CD4-positive, alpha-beta memory T cell (primary cell): ENCODE measurements at places on chromosomes 16 and 17.

DNA sequence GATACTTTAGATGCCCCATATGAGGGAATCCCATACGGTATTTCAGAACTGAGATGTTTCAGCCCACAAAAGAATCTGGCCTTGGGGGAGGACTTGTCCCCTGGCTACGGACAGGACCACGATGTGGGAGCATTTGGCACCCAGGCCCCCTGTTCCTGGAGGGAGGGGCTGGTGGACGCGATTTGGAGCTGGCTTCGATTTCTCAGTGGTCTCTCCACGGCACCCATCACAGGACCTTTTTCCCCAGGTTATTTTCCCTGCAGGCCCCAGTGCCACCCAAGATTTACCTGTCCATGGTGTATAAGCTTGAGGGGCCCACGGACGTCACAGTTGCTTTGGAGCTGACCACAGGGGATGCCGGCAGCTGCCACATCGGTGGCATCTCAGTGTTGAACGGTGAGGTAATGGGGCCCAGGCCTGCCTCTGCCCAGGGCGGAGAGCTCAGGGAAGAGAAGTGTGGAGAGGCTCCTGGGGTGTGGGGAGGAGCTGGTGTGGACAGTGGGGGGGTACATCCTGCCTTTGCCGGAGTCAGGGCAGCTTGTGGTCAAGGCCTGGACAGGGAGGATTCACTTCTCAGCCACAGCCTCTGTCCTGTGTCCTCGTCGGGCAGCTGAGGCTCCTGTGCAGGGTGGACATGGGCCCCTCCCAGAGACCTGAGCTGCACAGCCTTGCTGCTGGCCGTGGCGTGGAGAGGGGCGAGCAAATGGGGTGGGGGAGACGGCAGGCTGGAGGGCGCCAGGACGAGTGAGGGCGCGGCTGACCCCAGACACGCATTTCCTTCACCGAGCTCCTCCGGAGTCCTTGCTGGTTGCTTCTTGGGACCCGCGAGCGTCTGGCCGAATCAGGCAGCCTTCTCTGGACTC, 9.9 kb downstream of the ENGASE start:
- H3K36me3 ChIP-seq: peaks cover 15% of the 10 kb centered on the region
- H3K27me3 ChIP-seq: no peaks in the 10 kb centered on the region
- H3K4me1 ChIP-seq: no peaks in the 10 kb centered on the region
- H3K27ac ChIP-seq: no peak overlapping the region
- DNase-seq: no peak

GRCh38 chr16:11744075-11744470, 1.4 kb upstream of the TXNDC11 start:
- no peaks in the 10 kb centered on the region for H3K27me3 ChIP-seq
- H3K36me3 ChIP-seq: no peaks in the 10 kb centered on the region
- H3K27ac ChIP-seq: peak overlapping the region; percentile 88
- no peak overlapping the region for H3K4me3 ChIP-seq
- peaks cover 39% of the 10 kb centered on the region for H3K4me1 ChIP-seq
- no peak for DNase-seq

DNA sequence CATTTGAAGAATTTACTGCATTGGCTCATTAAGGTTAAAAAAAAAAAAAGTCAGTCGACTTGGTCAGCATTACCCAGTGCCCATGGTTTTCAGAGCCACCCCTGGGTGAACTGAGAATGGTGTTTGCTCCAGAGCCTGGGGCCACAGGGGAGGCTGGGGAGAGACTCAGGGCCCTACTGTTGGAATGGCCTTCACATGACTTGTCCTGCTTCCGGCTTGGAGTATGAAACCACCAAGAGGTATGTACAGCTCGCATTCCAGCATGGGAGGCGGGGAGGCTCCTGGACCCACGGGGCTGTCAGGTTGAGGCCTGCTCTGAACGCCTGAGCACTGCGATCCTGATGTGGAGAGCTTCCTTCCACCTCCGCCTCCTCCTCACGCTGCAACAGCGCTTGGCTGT, 36.8 kb downstream of the MSI2 start:
- peaks cover 19% of the 10 kb centered on the region for H3K4me1 ChIP-seq
- DNase-seq: no peak
- H3K36me3 ChIP-seq: peaks cover 7% of the 10 kb centered on the region

GRCh38 chr16:10367616-10368188, 18.2 kb upstream of the ATF7IP2 start:
- H3K27ac ChIP-seq: no peak overlapping the region
- H3K27me3 ChIP-seq: no peaks in the 10 kb centered on the region
- no peaks in the 10 kb centered on the region for H3K36me3 ChIP-seq
- H3K4me1 ChIP-seq: peaks cover 5% of the 10 kb centered on the region
- H3K4me3 ChIP-seq: no peak overlapping the region

DNA sequence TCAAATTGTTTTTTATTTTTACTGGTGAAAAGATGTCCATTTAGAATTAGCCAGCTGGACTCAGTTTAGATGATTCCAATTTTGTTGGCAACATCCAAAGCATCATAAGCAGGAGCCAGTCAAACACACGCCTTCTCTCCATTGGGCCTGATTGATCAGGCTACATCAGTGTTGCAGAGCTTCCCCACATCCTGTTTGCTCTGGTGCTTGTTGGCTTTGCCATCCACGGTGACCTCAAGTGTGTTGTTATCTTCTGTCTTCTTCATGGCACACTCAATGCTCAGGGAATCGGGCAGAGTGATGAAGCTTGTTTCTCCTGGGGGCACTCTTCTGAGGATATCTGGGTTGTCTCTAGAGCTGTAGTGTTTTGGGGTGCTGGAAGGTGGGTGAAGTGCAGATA, 6.3 kb upstream of the NETO2 start:
- no peaks in the 10 kb centered on the region for H3K27me3 ChIP-seq
- peaks cover 5% of the 10 kb centered on the region for H3K4me1 ChIP-seq
- H3K36me3 ChIP-seq: no peaks in the 10 kb centered on the region
- no peak overlapping the region for H3K4me3 ChIP-seq
- H3K27ac ChIP-seq: no peak overlapping the region

GRCh38 chr17:4020096-4020495, 55.9 kb upstream of the ATP2A3 start:
- no peak overlapping the region for H3K27ac ChIP-seq
- no peaks in the 10 kb centered on the region for H3K4me1 ChIP-seq
- no peak for DNase-seq
- H3K27me3 ChIP-seq: no peaks in the 10 kb centered on the region

- DNase-seq: no peak
- H3K27ac ChIP-seq: no peak overlapping the region
- H3K27me3 ChIP-seq: no peaks in the 10 kb centered on the region
- no peak overlapping the region for H3K4me3 ChIP-seq
These were observed 170.7 kb downstream of the CYB561 start for GRCh38 chr17:63275318-63275970.

DNA sequence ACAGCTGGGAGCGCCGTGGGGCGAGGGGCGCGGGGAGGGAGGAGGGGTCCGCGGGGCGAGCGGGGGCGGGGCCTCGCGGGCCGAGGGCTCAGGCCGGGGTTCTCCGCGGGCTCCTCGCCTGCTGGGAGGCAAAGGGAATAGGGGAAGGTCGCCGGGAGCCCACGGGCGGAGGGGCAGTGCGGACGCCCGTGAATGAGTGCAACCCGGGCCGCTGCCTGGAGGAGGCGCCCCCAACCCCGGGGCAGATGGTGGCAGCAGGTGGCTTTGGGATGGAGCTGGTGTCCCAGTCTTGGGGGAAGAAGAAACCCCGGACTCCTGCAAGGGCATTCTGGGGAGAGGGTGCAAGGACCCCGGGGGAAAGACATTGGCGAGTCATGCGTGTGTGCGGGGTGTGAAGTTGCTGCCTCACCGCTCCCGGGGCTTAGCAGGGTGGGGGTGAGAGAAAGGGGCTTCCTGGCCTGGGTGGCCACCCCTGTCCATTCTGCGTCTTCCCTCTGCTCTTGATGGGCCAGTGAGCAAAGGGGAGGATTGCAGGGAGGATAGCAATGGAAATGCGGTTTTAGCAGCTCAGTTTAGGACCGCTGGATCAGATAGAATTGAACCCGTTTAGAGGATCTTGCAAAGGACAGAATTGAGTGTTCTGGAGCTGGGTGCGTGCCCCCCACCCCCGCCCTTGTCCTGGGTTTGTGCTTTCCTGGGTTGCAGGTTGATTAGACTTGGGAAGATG, 526 bp downstream of the KIAA0513 start:
- H3K27ac ChIP-seq: peak overlapping the region; percentile 78
- H3K36me3 ChIP-seq: peaks cover 7% of the 10 kb centered on the region
- H3K4me1 ChIP-seq: peaks cover 28% of the 10 kb centered on the region
- peak overlapping the region; percentile 58 for H3K4me3 ChIP-seq

DNA sequence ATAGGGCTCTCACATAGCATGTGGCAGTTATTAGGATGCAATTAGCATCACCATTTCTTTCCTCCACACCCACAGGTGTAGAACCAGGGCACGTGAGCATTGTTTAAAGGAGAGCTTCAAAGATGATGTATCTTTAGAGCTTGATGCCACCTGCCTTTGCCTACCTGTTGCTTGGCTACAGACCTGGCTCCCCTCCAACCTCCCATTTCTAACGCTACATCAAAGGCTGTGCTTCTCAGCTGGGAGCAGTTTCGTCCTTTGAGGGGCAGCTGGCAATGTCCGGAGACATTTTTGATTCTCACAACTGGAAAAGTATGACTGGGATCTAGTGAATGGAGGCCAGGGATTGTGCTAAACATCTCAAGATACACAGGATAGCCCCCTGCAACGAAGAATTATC, 78.5 kb upstream of the CLEC3A start:
- H3K27me3 ChIP-seq: no peaks in the 10 kb centered on the region
- H3K36me3 ChIP-seq: no peaks in the 10 kb centered on the region
- DNase-seq: no peak
- H3K4me3 ChIP-seq: no peak overlapping the region
- H3K4me1 ChIP-seq: no peaks in the 10 kb centered on the region

DNA sequence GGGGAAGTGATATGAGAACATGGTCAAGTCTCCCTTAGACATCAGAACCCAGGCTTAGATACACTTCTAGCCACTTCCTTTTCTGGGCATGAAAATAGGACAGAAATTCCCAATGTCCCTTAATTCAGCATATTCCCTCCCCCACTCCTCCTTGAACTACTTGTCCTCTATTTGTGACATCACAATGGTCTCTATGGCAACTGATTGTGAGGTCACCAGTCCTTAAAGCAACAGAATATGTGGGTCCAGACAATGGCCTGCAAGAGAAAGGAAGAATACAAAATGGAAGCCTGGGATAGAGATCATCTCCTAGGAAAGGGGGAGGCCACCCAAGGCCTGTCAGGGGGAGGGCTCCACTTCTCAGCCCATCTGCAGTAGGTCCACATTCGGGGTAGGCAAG, 6.7 kb upstream of the SEZ6 start:
- no peak overlapping the region for H3K27ac ChIP-seq
- no peak for DNase-seq
- no peaks in the 10 kb centered on the region for H3K4me1 ChIP-seq
- peaks cover 3% of the 10 kb centered on the region for H3K27me3 ChIP-seq

GRCh38 chr17:63460018-63460417, 13.9 kb upstream of the CYB561 start:
- no peaks in the 10 kb centered on the region for H3K27me3 ChIP-seq
- H3K27ac ChIP-seq: no peak overlapping the region
- no peaks in the 10 kb centered on the region for H3K36me3 ChIP-seq
- DNase-seq: no peak

GRCh38 chr17:16593356-16594102, 24.5 kb upstream of the ZNF287 start:
- no peaks in the 10 kb centered on the region for H3K36me3 ChIP-seq
- H3K27ac ChIP-seq: no peak overlapping the region
- no peak overlapping the region for H3K4me3 ChIP-seq
- DNase-seq: no peak

- no peak overlapping the region for H3K4me3 ChIP-seq
- H3K27ac ChIP-seq: no peak overlapping the region
- no peak for DNase-seq
- H3K36me3 ChIP-seq: no peaks in the 10 kb centered on the region
These were observed 42.2 kb upstream of the CNTNAP4 start for GRCh38 chr16:76235025-76235424.

DNA sequence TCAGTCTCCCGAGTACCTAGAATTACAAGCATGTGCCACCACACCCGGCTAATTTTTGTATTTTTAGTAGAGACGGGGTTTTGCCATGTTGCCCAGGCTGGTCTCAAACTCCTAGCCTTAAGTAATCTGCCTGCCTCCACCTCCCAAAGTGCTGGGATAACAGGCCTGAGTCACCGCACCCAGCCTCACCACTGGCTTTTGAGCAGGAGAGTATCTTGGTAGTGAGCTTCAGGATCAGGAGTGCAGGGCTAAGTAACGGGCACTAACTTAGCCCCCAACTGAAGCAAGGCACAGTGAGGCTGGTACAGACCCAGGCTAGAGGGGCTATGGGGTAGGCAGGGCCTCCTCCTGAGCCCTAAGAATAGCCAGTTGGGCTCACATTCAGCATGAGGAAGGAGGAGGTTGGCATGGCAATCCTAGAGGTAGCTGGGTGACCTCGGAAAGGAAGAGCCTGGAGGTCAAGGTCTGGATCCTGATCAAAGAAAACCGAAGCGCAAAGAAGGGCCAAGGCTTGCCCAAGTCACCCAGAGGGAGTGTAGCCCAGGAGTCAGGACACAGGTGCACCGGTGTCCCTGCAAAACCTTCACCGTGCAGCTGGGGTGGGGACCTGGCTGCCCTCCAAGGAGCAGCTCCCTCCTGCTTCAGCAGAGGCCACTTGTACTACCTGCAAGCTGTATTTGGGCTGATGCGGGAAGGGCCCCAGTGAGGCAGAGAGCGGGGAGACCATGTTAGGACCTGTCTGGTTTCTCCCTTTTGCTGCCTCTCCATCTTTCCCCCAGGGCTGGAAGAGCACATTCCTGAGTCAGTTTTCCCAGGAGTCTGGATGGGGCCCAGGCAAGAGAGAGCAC, 1.3 kb upstream of the ADGRG5 start:
- DNase-seq: no peak
- no peaks in the 10 kb centered on the region for H3K36me3 ChIP-seq
- no peak overlapping the region for H3K4me3 ChIP-seq
- H3K27ac ChIP-seq: no peak overlapping the region
- no peaks in the 10 kb centered on the region for H3K27me3 ChIP-seq

DNA sequence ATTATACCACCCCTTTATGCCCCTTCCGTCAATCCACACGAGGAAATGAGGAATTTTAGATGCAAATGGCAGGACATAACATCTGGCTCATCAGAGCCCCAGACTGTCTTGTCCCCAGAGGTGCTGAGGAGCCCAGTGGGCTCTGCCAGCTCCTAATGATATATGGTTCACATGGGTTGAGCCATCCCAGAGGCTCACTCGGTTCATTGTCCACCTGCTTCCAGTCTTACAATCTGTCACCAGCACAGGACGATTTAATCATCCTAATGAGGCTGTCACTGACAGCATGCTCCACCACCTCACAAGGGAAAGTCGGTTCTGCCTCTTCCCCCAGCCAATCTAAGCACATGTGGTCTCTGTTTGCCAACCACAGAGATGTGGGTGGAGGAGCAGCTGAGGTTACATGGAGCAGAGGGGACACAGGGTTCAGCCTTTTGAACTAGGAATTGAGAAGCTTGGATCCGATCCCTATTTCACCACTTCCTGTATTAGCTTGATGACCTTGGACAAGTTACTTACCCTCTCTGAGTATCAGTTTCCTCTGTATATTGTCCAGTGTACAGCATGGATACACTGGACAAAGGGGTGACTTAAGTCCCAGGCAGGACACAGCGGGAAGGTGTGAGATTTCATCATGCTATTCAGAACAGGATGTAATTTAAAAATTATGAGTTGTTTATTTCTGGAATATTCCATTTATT, 27.0 kb upstream of the DHX8 start:
- H3K36me3 ChIP-seq: no peaks in the 10 kb centered on the region
- H3K4me1 ChIP-seq: no peaks in the 10 kb centered on the region
